OCI-LY7 (cell line): ENCODE measurements at places on chromosomes 7 and 10. TPM values are rescaled to one million over a fixed set of nuclear protein-coding genes. Genes with fewer than 3 reads are reported as not detected.

LIPM gene
- total RNA-seq, result not detected in 2 replicates

SMKR1 gene
- total RNA-seq, result not detected in 2 replicates

TMEM140 gene
- total RNA-seq, result 1.6 and 1.7 TPM in 2 replicates

CLRN3 gene
- total RNA-seq, result not detected in 2 replicates

PTF1A gene
- total RNA-seq, result not detected in 2 replicates

CACNA2D1 gene
- not detected in 2 replicates for total RNA-seq

CYP3A7 gene
- total RNA-seq, result not detected in 2 replicates

MINDY4 gene
- 0.86 and 1.4 TPM in 2 replicates for total RNA-seq

RBM20 gene
- 1.0 and 1.4 TPM in 2 replicates for total RNA-seq

ASIC3 gene
- total RNA-seq, result 14.8 and 22.3 TPM in 2 replicates

FBXW4 gene
- total RNA-seq, result 54.2 and 60.9 TPM in 2 replicates

OPALIN gene
- not detected in 2 replicates for total RNA-seq

WDR86 gene
- total RNA-seq, result 0.51 and 0.65 TPM in 2 replicates
